ENCODE measurements at places on chromosomes 6 and 20.

- peak; percentile 97 for DNase-seq
Measured at GRCh38 chr6:32968093-32968866, at the start of gene BRD2. Gene BRD2 (plus strand): TSS chr6:32968594. CDS start chr6:32972899, 4,305 bp downstream.

- no peak for DNase-seq
Measured at GRCh38 chr6:83126807-83127206, 59.3 kb downstream of the DOP1A start.

DNA sequence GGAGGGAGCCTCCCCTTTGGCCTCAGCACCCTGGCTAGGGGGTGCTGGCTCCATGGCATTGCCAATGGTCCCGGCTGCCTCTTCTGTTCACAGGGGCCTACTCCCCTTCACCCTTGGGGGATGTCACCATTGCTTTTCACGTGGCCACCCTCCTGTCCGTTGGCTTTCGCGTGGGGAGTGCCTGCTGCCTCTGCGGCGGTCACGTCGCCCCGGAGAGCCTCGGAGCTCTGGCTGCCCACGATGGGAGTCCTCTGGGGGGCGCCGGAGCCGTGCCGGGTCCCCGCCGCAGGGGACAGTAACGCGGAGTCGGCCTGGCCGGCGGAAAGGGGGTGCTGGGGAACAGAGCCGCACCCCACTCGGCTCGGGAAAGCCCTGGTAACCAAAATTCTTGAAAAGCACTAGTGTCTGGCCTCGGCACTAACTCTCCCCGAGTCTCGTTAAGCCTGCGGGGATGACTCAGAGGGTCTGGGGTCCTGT is 661 bp upstream of the HEBP2 start:
- peak; percentile 58 for DNase-seq

- DNase-seq: no peak
Measured at GRCh38 chr6:50451826-50452400, 261.4 kb upstream of the TFAP2D start.

DNA sequence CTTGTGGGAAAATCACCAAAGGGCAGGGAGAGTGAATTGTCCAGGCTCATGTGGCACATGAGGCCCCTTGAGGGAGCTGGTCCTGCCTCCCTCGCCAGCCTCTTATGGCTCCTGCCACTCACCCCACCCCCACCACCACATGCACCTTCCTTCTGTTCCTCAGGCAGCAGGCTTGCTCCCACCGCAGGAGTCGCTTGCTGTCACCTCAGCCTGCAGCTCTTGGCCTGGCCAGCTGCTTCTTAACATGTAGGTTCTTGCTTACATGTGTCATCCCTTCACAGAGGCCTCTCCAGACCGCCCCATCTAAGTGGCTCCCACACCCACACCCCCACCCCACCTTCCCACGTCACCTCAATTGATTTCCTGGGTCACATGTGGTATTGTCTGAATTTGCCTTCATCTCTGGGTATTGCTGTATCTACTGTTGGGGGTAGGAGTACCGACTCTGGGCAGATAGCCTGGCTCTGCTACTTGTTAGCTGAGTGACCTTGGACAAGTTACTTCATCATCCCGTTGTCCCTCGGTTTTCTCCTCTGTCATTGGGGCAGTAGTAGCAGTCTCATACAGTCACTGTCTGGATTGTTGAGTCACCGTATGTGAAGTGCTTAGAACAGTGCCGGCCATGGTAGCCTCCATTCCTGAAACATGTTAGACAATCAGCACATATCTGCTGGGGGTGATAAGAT is 41.7 kb downstream of the SLC9A8 start:
- peak; percentile 11 for DNase-seq

DNA sequence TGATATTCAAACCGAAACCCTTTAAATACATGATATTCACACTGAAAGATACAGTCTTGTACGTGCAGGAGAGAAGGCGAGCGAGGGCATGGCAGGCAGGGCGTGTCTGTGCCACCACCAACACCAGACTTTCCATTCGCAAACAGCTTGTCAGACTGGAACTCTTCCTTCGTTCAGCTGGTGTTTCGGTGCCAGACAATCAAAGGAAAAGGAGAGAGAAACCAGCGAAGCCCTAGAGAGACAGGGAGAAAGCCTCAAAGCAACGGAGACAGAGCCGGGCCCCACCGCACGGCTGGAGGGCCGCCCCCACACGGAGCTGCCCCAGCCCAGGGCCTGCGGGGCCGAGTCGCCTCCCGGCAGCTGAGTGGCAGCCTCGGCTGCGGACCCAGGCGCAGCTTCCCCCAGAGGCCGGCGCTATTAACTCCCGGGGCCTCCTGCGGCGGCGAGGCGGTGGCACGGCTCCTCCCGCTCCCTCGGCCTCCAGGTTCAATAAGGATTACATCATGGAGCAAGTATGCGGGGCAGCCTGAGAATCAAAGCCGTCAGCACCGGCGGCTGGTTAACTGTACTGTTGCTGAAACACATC is 32.1 kb upstream of the NR2E1 start:
- peak; percentile 78 for DNase-seq

GRCh38 chr20:44212792-44213191 is 2.2 kb upstream of the OSER1 start:
- no peak for DNase-seq

GRCh38 chr6:126941751-126942150 is 176.7 kb upstream of the RSPO3 start:
- DNase-seq: no peak

GRCh38 chr20:31840906-31841816 is 4.2 kb downstream of the FOXS1 start:
- DNase-seq: no peak

DNA sequence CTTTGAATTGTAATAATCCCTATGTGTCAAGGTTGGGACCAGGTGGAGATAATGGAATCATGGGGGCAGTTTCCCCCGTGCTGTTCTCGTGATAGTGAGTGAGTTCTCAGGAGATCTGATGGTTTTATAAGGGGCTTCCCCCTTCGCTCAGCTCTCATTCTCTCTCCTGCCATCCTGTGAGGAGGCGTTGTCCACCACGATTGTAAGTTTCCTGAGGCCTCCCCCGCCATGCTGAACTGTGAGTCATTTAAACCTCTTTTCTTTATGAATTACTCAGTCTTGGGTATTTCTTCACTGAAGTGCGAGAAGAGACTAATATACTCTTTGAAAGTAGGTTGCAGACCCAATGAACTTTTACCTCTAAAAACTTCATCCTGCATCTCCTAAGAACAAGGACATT is 39.2 kb upstream of the KCNG1 start:
- DNase-seq: no peak

DNA sequence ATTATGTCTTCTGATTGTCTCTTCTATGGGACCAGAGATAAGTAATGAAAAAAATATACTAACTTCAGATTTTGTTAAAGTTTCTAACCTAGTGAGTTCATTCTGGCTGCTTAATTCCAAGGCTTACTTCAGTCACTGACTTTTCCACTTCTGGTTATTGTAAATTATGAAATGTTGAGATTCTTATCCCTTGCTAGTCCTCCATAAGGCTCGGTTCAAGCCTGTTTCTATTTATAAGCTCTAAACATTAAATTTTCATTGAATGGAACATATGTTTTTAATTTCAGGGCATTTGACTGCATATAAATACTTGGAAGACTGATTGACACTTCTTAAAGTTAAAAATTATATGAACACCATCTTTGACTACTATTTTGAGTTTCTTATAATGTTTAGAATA is 23.6 kb upstream of the NKAIN2 start:
- DNase-seq: no peak

- DNase-seq: no peak
Measured at GRCh38 chr6:136676075-136676474, 116.2 kb downstream of the MAP3K5 start.

DNA sequence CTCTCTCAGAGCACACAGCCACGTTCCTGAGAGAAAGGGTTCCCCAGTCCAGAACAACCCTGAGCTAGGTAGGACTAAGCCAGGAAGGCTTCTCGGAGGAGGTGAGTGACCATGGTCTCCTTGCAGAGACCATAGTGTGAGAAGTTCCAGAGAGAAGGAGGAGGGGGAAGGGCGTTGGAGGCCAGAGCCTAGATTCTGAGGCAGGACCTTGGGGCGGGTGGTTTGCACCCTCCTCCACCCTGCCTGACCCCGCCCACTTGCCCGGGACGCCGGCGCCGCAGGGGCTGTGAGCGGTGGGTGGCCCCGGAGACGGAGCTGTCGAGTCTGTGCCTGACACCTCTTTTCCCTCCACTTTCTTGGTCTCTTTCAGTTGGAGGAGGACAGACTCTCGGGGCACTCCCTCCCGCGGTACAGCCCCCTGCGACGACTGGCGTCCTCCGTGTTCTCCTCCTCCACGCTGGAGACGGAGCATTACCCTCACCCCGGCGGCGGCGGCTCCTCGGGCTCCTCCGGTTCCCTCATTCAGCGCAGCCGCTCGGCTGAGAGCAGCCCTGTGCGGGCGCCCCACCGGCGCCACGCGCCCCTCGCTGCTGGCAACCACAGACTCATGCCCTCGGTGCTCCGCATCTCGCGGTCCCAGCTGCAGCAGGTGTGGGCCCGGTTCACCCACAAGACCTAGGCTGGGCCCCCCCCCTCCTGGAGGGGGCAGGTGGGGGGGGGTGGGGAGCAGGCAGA is 26.2 kb downstream of the TTBK1 start:
- DNase-seq: peak; percentile 10

GRCh38 chr6:14089224-14089623 is 28.3 kb upstream of the CD83 start:
- no peak for DNase-seq

GRCh38 chr6:135750081-135750480 is 101.4 kb upstream of the PDE7B start:
- no peak for DNase-seq

- no peak for DNase-seq
Measured at GRCh38 chr20:44781118-44781517, 29.2 kb downstream of the RIMS4 start.

GRCh38 chr6:106084989-106085691 is 996 bp upstream of the PRDM1 start:
- peak; percentile 80 for DNase-seq

GRCh38 chr6:75429061-75429703 is 64.4 kb downstream of the FILIP1 start:
- DNase-seq: no peak

DNA sequence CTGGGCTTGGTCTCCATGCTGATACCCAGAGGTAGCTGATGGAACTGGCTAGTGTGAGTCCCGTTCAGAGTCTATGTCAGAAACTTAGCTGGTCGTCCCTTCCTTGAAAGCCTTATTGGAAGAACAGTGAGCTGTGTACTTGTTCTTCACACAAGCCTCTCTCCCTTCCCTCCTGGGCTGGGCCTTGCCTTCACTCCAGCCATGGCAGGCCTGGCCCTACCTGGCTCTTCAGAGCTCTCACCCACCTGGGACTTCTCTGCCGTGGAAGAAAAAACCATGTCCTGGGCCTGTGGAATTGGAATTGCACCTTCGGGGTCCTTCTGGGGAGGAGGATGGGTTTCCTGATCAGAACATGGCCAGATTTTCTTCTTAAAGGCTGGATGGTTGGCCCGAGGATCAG is 20.3 kb upstream of the ZNF831 start:
- DNase-seq: no peak

DNA sequence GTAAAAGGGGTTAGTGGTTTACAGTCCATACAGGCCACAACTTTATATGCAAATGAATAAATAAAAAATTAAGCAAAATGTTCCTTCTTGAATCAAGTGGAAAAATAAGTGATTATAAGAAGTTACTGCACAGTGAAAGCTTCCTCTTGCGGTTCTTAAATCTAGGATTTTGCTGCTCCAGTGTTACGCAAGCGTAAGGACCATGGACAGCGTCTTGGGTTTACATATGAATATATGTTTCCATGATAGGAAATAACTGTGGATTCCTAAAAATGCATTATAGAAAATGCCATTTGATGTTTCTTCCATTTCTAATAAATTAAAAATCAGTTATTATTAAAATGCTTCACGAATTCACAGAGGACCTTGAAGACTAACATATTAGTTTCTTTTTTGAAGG is 176.6 kb upstream of the POU3F2 start:
- DNase-seq: peak; percentile 31

- no peak for DNase-seq
Measured at GRCh38 chr6:42279144-42279781, 61.6 kb upstream of the MRPS10 start.

- DNase-seq: no peak
Measured at GRCh38 chr20:63322146-63322932, 29.4 kb downstream of the COL20A1 start.
